ENCODE measurements at places on chromosomes 6 and 20.

DNA sequence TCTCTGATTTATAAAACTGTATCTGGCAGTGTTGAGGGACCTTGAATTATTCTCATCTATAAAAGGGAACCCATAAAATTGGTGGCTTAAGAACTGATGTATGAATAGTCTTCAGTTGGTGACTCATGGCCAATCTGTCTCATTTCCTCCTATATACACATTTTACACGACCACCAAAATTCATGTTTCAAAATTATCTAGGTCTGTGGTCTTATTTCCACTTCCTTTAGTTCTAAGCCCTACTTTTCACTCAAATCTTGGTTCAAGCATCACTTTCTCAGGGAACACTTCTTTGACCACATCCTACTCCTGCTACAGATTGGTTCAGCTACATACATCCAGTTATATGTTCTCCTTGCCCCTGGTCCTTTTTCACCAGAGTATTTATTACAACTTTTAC, 18.6 kb upstream of the ENPP1 start:
- DNase-seq, result no peak

- DNase-seq, result no peak
Observed at GRCh38 chr6:25137916-25138232, 141.3 kb upstream of the CARMIL1 start.

GRCh38 chr6:90105506-90106170, 191.0 kb downstream of the BACH2 start:
- DNase-seq, result no peak

- no peak for DNase-seq
Observed at GRCh38 chr6:135191508-135192255, 10.6 kb downstream of the MYB start.

GRCh38 chr20:1595333-1595732, 24.5 kb downstream of the SIRPB1 start:
- DNase-seq, result no peak

- DNase-seq, result no peak
Observed at GRCh38 chr20:61989741-61990140, 75.9 kb downstream of the TAF4 start.

- DNase-seq, result no peak
Observed at GRCh38 chr20:475463-476357, 13.4 kb upstream of the TBC1D20 start.

DNA sequence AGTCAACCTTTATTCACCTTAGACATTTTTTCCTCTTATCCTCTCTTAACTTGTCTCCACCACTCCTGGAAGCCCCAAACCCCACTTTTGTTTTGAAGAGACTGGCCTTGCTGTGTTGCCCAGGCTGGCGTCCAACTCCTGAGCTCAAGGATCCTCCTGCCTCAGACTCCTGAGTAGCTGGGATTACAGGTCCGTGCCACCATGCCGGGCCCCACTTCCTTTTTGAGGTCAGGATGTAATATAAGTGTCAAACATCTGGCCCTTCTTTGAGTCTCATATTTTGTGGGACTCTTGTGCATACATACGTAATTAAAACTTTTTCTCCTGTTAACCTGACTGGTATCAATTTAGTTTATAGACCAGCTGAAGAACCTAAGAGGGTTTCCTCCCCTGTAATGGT, 1.4 kb upstream of the CDK19 start:
- no peak for DNase-seq

DNA sequence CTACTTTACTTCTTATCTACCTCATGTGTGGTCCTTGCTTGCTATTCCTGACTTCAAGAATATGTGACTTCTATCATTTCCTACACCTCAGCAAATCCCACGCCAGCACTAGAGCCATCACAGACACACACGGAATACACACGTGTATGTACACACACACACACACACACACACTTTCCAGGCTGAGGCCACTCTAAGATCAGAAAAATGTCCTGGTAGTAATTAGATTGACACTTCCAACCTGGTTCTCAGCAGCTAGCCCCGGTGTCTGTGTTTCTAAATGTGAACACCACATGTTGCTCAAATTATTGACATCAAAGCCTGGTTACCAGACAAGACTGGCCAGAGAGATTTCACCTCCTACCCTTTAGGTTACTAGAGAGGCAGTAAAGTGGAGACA, 54.1 kb upstream of the SASH1 start:
- DNase-seq, result no peak

DNA sequence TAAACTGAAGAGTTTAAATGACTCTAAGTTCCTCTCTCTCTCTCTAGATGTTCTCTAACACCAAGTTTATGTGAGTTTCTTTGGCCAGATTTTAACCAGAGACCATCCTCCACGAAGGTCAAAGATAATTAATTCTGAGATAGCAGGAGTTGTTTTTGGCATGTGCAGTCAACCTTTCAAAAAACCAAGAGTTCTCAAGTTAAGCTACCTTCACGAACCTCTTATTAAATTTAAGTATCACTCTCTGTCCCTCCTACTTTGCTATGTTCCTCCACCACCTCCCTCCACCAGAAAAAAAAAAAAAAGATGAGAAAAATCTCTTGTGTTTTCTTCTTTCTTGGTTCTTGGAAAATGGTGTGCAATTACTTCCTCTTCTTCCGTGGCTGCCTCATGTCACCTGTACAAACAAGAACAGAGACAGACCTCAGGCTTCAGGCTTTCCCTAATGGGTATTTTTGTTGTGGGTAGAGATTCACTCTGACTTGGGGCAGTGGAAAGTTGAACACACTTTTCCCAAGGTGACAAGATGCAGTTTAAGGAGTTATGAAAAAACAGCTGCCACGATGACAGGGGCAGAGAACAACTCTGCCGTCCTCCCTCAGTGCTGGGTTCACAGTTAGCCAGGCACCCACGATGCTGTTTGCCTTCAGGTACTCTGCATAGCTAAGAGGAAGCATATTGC, 64.3 kb downstream of the ADTRP start:
- DNase-seq, result no peak

- DNase-seq, result no peak
Observed at GRCh38 chr20:57450931-57451330, 59.7 kb downstream of the RBM38 start.

- DNase-seq, result no peak
Observed at GRCh38 chr6:72522735-72523141, 99.1 kb upstream of the KCNQ5 start.

- no peak for DNase-seq
Observed at GRCh38 chr6:155311583-155311982, 2.7 kb downstream of the TFB1M start.

- DNase-seq, result no peak
Observed at GRCh38 chr20:32971703-32972161, 32.5 kb downstream of the SUN5 start.

DNA sequence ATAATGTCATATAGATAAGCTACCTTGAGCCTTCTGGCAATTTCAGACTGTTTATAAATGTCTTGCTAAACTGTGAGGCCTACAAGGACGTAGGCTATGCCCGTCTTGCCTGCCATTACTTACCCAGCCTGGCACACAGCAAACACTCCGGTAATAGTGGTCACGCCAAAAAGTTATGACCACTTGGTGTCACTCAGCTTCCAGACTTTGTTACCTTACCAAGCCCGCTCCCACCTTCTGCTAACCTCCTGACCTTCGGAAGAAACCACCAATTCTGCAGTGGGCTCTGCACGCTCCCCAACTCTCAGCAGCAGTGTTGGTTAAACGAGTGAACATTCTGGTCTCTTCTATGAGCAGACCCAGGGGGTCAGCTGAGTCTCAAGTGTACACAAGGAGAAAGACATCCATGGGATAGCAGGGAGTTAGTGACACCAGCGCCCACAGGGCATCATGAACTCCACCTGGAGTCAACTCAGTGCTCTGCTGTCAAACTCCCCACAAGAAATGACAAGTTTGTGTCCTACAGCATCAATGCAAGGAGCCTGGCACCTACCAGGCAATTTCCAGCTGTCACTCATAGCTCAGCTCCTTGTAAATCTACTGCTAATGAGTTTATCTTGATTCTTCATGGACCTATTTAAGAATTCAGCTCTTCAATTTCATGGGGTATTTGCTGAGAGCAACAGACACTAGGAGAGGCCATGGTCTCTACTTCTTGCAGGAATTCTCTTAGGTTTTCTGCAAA, 119.9 kb downstream of the TTLL2 start:
- no peak for DNase-seq

DNA sequence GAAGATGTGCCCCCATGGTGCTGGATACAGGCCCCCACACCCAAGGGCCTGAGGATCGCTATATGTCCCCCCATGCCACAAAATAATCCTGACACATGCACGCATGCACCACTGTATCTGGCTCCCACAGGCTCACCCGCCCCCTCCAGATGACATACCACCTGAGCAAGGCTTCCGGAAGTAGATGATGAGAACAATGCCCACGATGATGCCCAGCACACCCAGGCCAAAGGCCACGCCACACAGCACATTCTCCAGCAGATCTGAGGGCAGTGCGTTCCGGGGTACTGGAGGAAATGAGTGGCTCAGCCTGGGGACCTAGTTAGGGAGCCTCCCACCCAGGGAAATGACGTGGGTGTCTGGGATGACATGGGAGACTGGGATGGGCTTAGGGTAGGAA, 3.8 kb downstream of the HLA-DMA start:
- DNase-seq, result no peak

DNA sequence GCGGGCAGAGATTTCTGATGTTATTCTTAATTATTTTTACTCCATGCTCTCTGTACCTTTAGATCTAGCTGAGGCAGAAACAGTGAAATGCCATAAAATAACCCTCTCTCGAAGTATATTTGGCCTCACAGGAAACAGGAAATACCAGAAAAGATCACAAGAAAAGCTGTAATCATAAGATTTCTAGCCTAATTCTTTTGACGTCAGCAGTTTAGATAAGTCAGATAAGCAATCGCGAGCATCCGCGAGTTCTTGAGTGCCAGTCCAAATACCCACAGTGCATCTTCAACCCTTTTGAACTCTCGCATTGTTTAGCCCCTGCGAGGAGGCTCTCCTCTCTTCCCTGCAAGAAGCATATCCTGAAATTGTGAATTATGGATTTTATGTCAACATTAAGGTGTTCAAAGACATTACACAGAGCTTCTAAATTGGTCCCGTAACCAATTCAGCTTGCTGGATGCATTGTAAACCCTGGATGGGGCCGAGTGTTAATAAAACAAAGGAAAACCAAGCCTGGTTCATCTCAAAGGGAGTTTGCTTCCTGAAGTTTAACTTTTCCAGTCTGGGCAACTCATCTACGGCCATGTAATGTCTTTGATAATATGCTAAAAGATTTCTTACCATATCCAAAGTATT, 198.9 kb downstream of the MTFR2 start:
- DNase-seq, result no peak

DNA sequence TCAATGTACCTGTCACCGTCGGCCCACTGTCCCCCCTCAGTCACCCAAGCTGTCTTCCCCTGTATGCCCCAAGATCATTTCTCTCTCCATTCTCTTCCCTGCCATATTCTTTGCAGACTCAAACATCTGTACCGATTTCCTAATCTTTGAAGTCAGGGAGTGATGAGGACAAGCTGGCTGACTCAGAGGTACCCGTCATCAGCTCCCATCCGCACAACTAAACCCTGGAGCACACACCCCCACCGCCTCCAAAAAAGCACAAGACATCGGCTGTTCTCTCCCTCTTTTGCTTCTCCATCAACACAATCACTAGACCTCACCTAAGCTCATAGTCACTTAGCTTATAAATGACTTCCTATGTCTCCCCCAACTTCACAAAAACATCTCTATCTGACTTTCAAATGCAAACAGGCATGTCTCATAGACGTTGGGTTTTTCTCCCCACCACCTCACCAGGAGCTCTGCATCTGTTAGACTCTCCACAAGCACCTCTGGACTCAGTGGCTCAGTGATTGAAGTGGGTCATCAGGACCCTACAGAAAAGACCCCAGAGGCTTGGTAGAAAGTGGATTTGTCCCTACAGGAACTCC, 11.5 kb upstream of the NFATC2 start:
- DNase-seq, result no peak

All from activated CD4-positive, alpha-beta T cell treated with anti-CD3 and anti-CD28 coated beads for 1 hour (primary cell).